ENCODE measurements at places on chromosomes 12 and 14.

GRCh38 chr12:107464644-107465043, 221.0 kb upstream of the PWP1 start:
- DNase-seq = no peak

GRCh38 chr12:31496257-31496656, 94.7 kb downstream of the DENND5B start:
- no peak for DNase-seq

DNA sequence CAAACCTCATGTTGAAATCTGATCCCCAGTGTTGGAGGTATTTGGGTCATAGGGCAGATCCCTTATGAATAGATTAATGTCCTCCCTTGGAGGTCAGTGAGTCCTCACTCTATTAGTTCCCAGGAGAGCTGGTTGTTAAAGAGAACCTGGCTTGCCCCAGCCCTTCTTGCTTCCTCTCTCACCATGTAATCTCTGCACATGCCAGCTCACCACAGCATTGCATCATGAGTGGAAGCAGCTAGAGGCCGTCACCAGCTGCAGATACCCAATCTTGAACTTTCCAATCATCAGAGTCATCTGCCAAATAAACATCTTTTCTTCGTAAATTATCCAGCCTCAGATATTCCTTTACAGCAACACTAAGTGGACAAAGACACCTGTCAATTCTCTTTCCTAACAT, 161.8 kb upstream of the IGF1 start:
- DNase-seq = no peak

GRCh38 chr14:59679872-59680271, 103.3 kb upstream of the CCDC175 start:
- no peak for DNase-seq

- no peak for DNase-seq
Observed at GRCh38 chr14:100696008-100696407, 30.7 kb upstream of the DLK1 start.

- no peak for DNase-seq
Observed at GRCh38 chr12:108498136-108498535, 16.9 kb upstream of the FICD start.

GRCh38 chr14:90276646-90277367, 20.5 kb downstream of the PSMC1 start:
- DNase-seq = no peak

DNA sequence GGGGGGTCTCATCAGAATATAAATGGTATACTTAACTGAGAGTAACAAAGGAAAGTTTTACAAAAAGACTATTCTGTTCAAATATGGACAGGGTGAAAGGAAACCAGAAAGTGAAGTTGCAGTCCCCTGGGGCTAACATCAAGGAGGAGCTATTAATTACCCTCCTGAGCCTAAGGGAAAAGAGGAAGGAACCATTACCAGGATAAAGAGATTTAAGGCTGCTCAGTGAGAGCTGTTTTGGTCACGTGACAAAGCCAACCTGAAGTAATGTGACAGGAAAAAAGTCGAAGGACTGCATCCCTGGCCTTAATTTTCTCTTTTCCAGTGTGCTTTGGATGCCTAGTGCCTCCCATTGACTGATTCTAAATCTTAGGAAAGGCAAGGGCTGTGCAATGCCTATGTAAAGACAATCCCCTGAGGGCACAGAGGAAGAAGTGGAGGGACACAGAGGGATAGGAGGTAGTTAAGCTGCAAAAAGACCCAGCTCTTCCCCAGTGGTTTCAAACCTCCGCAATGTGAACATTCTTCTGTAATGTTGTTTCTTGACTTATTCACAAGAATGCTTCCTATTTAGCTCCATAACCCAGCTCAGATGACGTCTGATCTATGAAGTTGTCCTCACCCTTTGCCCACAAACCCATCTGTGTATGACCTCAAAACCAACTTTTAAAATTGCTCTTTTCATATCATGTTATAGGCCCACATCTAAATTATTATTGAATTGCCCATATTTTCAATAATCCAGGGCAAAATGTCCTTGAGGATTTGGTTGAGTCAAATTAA, 187.7 kb upstream of the DCN start:
- no peak for DNase-seq

DNA sequence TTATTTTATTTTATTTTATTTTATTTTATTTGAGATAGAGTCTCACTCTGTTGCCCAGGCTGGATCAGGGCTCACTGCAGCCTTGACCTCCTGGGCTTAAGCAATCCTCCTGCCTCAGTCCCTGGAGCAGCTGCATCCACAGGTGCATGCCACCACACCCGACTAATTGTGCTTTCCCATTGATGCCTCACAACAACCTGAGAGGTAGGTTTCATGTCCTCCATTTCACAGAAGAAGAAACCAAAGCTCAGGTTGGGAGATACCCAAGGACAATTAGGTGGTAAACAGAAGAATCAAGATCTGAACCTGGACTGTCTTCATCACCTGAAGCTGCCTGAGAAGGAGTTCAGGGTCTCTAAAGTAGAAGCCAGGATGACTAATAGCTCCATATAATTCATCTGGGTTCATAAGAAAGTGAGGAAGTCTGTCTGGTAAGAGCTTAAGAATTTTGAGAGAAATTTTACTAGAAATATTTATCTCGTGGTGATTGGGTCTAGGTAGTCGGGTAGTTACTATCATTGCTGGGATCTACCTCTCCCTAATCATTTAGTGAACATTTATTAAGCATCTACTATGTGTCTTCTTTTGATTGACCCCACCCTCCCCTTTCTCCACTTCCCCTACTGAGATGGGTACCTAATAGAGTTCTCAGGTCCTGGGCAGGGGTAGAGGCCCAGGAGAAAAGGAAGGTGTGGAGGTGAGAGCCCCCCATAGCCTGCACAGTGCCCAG, 23.2 kb upstream of the ATP5MC2 start:
- DNase-seq = no peak

GRCh38 chr12:49965836-49966235, 4.2 kb downstream of the AQP5 start:
- DNase-seq = no peak

GRCh38 chr14:52325630-52326029, 11.5 kb downstream of the PTGER2 start:
- no peak for DNase-seq

DNA sequence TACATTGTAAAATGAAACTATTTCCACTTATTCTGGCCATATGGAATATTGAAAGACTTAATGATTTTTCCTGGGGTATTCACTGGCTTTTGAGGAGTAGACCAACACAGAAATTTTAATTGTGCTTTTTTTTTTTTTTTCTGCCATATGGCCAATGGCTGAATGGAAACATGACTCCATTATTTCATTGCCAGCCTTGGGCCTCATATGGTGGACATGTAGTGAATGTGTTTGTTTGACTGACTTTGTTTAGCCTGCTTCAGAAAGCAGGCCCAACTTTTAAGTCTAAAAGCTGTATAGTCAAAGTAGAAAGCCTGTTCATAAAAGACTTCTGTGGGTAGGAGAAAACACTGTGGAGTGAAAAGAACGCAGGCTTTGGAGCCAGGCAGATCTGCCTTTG, 2.4 kb downstream of the GNG2 start:
- no peak for DNase-seq

GRCh38 chr12:32569259-32569658, 109.8 kb upstream of the DNM1L start:
- no peak for DNase-seq

DNA sequence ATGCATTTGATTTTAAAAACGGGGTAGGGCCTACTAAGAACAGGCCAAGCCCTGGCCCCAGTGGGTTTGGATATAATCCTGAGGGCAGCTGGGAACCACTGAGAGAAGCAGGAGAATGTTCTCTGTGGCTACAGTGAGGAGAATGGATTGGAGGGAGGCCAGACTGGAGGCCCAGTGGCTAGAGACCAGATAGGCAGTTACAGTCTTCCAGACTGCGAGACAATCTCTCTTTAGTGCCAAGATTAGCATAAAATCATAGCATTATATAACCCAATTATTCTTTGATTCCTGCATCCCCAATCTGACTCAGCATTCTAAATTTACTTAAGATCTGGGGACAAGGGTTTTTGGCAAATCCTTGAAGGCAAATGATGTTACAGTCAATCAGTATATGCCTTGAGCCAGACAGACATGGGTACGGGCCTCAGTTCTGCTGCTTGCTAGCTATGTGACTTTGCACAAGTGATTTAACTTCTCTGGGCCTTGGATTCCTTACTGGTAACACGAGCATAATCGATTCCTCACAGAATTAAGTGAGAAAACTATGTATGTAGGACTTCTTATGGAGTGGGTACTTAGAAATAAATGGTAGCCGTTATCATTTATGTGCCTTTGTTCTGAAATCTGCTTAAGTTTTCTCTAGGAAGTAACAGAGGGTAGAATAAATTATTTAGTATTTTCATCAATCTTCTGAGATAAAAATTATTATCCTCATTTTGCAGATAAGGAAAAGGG, 18.3 kb downstream of the NINJ2 start:
- no peak for DNase-seq

DNA sequence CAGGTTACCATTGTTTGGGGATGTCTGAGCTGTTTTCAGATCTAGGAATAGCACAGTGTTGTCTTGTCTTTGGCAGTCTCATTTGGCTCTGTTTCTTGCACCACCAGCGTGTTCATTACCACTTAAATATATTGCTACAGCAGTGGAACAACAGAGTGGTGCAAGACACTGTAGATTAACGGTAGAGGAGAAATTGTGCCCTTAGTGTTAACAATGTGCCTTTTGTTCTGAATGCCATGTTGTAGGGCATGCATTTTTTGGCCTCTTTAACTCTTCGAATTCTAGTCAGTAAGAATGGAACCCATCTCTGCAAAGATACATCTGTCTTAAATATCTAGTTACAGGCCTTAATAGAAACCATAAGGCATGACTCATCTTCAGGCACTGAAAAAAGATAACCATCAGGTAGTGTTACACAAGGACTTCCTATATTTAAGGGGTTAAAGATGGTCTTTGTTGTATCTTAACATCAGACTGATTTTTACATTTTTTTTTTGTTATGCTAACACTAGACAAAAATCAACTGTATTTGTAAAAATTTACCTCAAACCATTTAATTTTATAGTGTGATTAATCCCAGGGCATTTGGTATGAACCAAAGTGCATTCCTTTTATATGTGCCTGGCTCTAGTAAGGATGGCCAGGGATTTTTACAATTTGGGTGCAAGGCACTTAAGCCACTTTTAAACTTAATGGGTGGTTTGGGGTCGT, 12.9 kb downstream of the DYRK2 start:
- no peak for DNase-seq

- DNase-seq = no peak
Observed at GRCh38 chr12:19410629-19411185, 28.6 kb upstream of the AEBP2 start.

GRCh38 chr12:129819391-129819790, 84.4 kb downstream of the TMEM132D start:
- no peak for DNase-seq
